ENCODE measurements at places on chromosomes 16 and 17.

DNA sequence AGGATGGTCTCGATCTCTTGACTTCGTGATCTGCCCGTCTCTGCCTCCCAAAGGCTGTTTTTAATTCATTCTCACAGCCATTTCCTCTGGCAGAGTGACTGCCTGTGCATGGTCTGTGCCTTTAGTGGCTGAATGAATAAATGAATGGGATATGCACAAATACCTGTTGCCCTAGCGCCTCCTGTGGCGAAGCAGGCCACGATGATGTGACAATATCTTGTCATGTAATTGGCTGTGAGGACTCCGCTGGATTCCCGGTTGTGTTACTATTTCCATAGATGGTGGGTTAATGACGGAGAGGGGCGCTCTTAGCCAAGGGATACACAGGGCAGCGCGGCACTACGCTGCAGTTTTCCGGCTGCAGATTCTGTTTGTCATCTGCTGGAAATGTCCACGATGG, 26.8 kb upstream of the ENDOV start:
- no peak for DNase-seq

DNA sequence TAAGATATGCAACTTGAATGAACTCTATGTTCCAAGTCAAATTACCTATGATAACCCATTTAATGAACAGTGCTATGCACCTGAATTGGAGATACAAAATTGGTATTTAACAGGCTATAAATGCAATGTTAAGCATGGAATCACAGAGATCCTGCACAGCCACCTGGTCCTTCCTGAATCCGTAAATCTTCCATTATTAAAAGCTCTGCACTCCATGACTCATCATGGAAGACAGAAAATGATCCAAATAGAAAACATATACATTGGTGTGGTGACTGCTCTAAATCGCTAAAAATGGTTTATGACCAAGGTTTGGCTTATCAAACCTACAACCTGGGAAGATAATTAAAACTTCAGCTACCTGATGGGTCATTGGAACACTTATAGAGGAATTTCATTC, 45.3 kb downstream of the GLG1 start:
- DNase-seq: no peak

DNA sequence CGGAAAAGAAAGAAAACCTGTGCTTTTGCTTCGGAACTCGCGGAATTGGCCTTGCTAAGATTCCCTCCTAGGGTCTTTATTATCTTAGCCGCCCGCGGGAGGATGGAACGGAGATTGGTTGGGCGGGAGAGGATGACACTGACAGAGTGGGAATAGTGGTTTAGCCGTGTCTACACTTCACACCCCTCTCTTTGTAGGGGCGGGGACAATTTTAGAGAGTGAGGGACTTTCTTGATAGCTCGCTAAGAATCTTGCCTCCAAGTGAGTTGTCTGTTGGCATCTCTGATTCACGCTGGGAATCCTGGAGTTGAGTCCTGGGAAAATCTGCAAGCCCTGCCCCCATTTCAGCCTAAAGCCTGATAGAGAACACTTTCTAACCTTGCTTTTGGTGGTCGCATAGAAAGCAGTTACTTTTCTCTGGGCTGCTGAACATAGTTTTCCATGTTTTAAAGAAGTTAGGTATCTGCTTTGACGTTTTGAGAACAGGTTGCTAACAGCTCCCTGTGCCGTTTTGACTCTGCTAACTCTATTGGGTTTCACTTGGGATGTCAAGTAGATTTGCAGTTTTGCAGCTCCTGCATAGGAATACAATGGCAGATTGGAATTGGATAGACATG, 697 bp downstream of the NOL11 start:
- DNase-seq: no peak

DNA sequence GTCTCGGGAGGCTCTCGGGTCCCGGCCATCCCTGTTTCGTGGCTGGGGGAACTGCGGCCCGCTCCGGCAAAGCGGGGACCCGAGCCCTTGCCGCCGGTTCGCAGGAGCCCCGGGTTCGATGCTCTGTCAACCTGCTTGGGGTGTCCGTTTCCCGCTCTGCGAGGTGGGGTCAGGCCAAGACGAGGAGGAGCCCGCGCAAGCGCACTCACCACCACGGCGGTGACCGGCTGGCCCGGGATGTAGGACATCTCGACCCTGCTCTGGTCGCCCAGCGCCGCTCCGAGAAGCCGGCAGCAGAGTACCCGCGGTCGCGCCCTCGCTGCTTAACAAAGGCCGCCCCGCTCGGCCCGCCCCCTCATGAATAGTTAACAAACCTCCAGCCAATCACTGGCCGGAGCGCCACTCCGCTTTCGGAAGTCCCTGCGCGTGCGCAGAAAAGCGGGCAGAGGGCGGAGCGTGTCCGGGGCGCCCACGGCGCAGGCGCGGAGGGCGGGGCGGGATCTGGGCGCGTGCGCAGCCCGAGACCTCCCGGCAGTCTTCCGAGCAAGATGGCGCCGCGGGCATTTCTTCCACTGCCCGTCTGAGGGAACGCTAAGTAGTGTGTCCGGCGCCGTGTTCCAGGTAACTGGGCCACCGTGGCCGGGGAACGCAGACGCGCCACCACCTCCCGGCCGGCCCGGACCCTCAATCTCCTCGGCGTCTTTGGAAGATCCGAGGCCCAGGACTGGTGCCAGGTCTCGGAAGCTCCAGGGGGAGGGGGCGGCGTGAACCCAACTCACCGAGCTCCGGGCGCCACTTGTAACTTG, at the start of the genes EMC6 and TAX1BP3:
TSS of gene EMC6 (plus strand) at position 534 of the 806 bp plus-strand sequence. CDS start 335 bp downstream, outside the sequence.
TSS of gene TAX1BP3 (minus strand) at position 300 of the 806 bp plus-strand sequence. CDS start at position 248, 52 bp downstream.
- DNase-seq: peak; percentile 100

- no peak for DNase-seq
These were observed 161.5 kb downstream of the FOXL1 start for GRCh38 chr16:86739808-86740207.
